ENCODE measurements at places on chromosomes 5 and 9.

- no peak for DNase-seq
Measured at GRCh38 chr5:160398806-160399205, 1.0 kb downstream of the FAM200C start.

- DNase-seq = no peak
Measured at GRCh38 chr9:23962101-23962500, 136.1 kb upstream of the ELAVL2 start.

- DNase-seq = no peak
Measured at GRCh38 chr5:1488882-1489680, 34.7 kb downstream of the LPCAT1 start.

DNA sequence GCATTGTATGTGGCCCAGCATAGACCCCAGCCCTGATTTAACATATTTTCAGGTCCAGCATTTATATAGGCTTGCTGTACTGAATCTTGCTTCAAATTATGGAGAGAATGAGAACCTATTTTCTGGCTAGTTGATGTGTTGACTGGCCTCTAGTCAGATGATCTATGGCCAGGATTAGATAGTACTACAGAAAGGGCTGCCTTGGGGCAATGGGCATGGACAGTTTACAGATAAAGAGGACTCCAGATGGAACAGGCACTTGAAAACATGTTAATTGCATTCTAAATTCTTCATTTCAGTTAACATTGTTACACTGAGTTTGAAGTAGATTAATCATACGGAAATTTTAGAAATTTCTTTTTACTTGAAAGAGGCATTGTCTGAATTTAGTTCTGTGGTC lies 61.5 kb downstream of the RAB14 start:
- no peak for DNase-seq

DNA sequence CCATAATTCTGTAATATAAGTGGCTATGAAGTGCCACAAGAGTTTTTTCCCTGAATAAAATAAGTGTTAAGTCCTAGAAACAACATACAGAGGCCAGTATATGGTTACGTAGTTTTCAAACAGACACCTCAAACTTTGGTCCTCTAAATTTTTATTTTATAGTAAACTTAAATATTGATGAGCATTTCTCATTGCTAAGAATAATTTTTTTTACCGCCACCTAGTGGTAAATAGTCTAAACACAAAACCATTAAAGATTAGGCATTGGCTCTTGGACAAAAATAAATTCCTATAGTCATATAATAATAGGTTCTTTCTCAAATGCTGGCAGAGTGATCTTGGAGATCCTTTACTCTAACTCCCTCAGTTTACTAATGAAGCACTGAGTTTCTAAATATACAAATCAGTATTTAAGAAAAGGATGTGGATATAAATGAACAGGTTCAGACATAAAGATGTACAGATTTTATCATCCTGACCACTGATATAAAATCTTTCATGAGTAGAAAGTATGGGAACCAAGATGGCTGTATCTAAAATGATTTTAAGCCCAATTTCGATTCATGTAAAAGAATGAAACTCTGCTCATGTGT lies 136.2 kb downstream of the FANCC start:
- DNase-seq = no peak

- no peak for DNase-seq
Measured at GRCh38 chr9:98550206-98550820, 158.4 kb downstream of the GABBR2 start.

DNA sequence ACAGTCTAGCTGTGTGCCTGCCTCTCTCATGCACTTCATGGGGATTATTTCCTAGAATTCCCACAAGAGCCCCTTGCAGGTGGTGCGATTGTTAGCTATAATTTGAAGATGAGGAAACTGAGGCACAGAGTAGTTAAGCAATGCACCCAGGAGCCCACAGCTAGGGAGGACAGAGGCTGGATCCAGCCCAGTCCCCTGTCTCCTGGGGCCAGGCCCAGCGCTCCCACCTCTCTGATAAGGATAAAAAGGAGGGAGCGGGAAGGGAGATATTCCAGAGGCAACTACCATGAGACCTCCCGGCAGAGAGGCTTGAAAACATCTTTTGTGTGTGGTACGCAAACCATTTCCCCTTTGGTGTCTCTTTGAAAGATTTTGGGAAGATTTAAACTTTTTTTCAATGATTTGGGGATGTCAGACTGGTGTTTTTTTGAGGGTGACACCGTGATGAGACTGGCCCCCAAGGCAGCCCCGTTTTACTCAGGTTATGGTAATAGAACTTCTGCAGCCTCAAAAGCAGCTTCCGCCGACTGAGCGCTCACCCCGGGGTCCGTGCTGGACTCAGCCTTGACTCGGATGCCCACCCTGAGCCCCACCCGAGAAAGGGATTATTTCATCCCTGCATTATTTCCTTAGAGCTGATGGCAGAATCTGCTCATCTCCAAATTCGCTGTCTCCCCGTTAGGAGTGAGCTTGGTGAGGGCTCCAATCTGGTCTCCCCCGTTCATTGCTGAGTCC lies 144.7 kb upstream of the IER5L start:
- no peak for DNase-seq

DNA sequence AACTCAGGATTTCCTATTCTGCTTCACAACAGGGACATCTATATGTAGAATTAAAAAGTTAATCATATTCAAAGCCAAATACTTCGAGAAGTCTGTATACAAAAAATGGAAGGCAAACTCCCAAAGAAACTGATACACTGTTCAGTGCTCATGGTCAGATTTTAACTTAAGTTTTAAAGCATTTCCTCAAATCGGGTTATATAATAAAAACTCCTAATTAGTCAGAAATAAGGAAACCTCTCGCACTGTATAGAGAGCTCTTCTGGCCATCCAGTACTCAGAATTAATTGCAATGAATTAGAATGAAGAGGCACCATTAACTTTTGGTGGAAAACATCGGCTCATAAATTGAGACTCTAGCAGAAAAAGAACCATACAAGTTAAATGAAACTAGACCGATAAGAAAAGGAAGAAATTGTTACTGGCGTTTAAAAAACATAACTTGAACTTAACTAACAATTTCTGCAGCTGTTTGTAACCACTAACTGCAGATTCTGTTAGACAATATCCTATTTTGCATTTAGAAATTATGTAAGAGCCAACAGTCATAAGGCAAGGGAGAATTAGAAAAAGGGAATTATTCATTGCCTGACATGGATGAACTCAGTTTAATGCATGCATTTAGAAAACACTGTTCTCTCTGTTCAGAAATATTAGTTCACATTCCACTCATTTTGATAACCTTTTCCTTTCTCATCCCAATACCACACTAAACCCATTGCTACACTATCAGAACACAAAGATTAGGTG lies 96.6 kb downstream of the FNBP1 start:
- no peak for DNase-seq

DNA sequence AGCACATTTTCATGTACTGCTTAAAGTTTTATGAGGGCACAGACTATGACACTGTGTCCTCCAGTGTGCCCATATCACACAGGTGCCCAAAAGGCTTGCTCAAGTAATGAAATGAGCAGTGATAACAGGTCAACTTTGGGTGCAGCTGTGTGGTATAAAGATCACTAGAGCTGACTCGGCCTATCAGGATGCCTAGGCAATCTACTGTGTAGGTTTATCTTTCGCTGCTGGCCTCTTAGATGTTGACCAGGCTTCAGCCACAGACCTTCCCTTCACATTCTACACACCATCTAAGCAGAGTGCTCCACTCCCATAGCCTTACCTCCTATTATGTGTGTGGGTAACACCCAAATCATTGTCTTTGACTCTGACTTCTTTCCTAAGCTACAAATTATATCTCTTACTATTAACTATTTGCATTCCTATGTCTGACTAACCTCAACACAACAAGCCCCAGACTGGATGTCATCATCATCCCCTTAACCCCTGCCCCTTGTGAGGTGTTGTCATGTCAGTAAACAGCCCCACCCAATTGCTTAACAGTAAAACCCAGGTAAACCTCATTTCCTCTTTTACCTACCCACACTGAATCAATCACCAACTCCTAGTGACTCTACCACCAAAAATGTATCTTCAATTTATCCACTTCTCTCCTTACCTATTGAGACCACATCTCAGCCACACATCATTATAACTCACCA lies 2.5 kb downstream of the SREK1IP1 start:
- no peak for DNase-seq

DNA sequence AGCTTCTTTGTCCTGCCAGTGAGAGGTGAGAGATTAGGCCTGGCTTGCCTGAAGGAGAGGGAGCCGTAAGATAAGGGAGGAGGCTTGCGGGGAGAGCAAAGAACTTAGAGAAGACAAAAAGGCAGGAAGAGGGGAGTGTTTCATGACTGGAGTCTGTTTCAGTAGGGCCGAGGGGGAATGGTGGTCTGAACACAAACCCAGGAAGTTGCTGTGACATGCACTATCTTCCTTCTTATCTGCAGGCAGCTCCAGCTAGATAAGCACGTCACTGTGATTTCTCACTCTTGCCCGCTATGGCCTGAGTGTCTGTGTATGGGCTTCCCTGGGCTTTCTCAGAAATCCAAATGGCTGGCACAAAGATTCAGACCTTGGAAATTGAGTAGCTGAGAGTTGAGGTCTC lies 307.5 kb upstream of the CLINT1 start:
- no peak for DNase-seq

DNA sequence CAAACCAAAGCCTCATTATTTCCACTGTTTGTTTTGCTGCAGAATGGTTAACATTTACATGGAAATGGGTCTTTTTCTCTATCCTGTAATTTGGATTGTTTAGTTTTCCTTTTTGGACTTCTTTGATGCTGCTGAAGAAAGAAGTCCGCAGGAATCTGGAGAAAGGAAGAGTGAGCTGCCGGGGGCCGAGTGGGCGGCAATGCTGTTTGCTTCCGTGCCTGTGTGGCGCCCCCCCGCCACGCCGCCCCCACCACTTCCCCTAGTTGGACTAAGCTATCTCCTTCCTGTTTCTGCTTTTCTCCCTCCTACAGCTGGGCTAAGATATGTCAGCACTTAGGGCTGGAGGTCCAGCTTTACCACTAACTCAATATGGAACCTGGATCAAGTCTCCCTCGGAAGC lies 39.7 kb downstream of the ACTL7B start:
- no peak for DNase-seq

DNA sequence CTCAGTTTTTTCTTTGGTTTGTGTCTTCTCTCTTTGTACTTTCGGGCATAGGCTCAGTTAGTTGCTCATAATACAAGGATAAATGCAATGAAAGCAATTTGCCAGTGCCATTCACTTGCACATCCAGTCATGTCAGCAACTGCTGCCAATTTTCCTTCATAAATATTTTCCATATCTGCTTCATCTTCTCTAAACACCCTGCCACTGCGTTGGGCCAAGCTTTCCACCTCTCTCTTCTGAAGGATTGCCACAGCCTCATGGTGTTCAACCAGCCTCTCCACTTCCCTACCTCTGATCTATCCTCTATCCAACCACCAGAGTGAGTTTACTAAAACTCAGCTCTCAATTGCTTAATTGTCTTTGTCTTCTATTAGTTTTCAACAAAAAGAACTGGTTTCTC lies 192.5 kb upstream of the ZNF462 start:
- DNase-seq = no peak

DNA sequence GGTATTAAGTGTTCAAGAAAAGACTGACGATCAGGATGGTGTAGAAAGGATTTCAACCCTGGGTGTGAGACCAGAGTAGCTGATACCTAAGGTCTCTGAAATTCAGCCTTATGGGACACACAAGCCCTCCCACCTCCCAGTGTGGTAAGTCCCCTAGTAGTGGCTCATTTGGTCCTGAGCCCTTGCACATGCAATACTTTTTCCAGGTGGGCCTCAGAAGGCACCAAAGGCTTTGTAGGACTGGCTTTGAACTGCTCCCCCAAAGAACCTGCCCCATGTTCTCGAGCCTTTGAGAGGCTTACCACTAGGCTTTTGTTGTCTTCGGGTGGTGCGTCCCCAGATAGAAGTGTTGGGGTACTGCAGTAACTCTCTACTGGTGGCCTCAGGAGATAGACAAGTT lies 803 bp downstream of the GARIN3 start:
- DNase-seq = no peak

DNA sequence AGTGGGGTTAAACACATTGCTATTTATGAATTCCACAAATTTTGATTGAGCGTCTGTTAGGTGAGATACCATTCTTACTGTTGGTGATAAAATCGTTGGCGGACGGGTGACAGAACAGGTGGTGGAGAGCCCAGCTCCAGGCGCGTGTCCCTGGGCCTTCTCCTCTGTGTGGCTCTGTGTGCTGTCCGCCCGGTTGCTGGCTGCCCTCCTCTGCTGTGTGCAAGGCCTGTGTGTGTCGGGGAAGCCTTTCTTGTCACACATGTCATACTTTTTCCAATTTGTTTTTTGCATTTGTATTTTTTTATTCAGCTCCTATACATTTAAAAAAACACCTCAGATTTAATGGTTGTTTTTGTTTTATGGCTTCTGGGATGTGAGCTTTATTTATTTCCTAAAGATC lies 33.9 kb downstream of the TENT4A start:
- DNase-seq = no peak

Data from T-cell (primary cell).